ENCODE measurements at places on chromosomes 5 and 9.

DNA sequence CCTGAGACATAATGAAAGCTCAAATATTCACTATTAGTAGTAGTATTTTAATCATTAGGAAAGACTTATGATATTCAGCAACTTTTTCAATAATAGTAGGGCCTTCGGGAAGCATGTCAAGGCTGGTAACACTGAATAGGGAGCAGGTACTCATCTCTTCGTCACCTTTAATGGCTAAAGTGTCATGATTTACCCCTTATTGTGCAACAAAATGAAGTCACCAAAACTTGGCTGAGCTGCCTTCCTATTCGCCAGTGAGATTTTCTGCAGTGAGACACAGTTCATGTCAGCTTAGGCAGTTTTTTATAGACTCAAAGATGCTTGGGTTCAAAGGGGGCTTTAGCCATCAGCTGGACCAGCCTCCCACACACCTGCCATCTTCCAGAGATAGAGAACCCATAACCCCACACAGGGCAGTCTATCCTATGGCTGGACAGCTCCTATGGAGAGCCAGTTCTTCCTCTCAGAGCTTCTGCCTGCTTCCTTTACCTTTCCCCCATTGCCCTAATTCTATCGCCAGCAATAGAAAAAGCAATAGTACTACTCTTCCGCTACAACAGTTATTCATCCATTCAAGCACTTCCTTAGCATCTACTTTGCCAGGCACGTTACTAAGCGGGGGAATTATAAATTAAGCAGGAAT is 2.3 kb upstream of the CPLX2 start:
- DNase-seq: no peak

DNA sequence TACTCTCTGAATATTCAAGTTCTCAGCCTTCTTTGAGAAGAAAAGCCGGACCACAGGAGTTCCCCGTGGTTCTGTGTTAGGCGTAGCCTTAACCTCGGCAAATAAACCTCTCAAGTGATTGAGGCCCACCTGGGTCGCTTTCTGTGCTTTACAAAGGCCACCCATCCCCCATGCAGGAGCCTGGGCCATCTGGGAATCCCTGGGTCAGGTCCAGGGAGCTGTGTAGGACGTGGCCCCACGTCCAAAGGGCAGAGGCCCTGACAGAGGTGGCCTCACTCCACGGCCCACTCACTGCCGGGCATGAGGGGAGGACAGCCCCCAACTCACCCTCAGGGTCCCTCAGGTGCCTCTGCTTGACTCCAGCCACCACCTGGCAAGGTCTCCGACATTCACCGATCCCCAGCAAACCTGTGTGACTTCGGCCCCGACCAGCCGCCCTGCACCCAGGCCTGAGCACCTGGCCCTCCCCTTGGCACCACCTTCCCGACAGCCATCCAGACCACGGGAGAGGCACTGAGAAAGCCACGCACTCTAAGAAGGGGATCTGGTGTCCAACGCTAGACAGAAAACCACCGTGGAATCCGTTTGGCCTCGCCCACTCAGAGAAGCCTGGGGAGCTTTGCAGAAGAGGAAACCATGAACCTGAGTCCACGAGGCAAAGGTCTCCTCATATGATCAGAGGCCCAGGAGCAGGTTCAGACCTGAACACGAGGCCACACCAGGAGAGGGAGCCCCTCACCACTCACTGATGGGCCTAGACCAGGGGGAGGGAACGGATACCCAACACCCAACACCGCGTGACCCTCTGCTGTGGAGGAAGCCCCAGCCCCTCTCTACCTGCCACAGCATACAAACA is 4.5 kb downstream of the SLC12A7 start:
- DNase-seq: no peak

DNA sequence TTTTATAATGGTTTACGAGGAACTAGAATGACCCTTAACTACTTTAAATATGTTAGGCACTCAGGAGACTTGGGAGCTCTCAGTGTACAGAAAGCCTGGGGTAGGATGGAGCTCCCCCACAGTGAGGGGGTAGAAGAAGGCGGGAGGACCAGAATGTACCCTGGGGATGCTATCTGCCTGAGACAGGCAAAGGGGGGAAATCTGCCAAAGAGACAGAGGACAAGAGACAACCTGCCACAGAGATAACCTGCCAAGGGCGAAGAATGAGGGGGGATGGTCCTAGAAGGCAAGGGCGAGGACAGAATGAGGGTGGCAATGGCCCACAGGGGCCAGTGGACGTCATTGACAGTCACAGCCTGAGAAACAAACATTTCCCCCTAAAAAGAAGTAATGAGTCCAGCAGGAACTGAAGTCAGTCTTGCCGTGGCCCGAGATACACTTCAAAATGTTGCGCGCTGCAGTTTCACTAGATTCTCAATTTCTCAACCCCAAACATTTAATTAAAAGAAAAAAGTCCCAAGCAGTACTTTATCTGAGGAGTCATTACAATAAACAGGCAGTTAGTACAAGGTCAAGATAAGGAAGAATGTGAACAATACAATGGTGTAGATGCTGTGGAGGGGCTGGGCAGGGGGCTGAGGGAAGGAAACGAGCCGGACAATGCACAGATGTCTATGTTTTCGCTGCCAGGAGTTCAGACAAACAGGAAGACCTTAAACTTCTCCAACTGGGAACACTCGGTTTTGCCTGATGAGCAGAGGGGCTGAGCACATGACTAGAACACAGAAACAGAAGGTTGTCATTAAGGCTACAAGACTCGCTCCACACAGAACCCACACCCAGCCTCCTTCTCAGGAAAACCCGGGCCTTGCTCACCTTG is 125.0 kb downstream of the LHFPL2 start:
- no peak for DNase-seq

GRCh38 chr9:70510157-70510770 is 95.8 kb upstream of the KLF9 start:
- no peak for DNase-seq

- DNase-seq: no peak
These were observed 289.7 kb downstream of the MRPS30 start for GRCh38 chr5:45098483-45098882.

DNA sequence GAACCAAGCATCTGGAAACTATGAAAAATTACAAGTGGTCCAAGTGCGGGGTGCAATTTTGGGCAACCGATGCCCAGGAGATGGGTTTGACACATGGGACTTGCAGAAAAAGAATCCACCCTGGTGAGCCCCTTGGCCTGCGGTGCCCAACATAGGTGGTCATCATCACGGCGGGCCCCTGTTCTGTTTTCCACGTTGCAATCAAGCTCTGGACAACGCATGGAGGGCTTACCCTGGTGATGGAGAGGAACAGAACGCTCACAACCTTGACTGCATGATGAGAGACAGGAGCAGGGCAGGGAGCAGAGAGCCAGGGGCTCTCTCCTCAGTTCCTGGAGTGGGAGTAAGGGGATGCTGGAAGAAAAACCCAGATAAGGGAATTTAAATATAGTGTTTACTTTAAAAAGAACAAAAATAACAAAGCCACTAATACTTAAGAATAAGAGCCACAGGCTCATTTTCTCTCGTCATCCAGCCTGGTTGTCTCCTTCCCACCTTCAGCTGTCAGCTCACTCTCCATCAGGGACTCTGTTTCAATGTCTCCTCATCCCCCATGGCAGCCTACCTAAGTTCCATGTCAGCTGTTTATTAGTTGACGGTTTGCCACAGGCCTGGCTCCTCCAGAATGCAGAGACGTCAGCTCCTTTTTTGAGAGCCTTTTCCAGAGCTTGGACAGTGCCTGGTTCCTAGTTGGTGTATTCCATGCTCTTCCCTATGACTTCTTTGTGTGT is 172.1 kb downstream of the GADD45G start:
- no peak for DNase-seq

GRCh38 chr5:172453986-172454357 is 353 bp downstream of the SH3PXD2B start:
- no peak for DNase-seq

DNA sequence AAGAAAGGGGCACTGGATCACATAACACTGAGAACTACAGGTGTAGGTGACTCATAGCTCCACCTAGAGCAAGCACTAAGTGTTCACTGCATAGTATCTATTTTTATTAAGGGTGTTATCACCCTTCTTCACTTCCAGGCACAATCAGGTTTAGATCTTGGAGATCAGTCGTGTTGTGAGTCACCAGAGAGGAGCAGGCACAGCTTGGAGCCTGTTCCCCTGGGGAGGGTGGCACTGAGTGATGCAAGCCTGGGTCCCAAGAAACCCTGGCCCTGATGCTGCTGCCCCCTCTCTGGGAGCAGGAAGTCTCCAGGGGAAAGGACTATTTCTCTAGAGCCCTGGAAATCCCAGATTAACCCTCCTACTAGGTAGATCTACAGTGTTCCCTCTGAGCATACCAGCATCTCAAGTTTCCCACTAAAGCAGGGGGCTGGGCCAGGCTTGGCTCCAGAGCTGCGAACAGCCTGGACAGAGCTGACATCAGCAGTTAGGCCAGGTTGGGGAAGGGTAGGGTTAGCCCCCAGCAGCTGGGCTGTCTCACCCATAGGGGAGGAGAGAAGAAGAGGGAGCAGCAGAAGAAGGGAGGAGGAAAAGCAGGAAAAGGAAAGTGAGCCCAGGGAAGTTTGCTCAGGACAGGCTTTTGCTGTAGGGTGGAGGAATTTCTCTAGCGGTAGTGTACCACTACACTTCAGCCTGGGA is 28.1 kb upstream of the SPINK4 start:
- DNase-seq: no peak

DNA sequence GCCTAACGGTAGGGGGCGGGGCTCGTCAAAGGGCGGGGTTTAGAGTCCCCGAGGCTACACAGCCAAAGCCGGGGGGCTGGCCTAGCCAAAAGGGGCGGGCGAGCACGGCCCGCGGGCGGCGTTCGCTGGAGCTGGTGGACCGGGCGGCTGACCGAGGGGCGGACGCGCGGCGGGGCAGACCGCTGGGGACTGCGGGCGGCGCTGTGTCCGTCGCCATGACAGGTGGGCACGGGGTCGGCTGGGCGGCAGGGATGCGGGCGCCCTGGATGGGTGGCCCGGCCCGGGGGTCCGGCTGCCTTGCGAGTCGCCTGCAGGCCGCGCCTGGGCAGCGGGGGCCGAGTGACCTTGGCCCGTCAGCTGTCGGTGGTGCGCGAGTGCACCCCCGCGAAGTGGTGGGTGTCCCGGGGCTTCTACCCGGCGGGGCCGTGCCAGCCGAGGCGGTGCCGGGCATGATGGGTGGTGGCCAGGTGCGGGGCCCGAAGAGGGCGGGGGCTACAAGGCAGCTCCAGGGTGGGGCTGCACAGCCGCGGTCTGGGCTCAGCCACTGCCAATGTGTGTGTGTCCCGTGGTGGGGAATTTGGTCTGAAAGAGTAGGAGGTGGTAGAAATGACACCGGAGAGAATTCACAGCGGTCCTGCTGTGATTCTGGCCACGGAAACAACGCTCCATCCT is at the start of gene CARD19:
Gene CARD19, plus strand, starts transcription at position 87 of the 672 bp plus-strand sequence. Its CDS starts 129 bp downstream, at position 216.
- peak; percentile 59 for DNase-seq

GRCh38 chr5:179343719-179344430 is 1.4 kb downstream of the ADAMTS2 start:
- no peak for DNase-seq

- DNase-seq: no peak
These were observed 75.2 kb downstream of the FCHO2 start for GRCh38 chr5:73030995-73031394.

GRCh38 chr9:17900606-17901005 is 321.7 kb downstream of the SH3GL2 start:
- DNase-seq: no peak

DNA sequence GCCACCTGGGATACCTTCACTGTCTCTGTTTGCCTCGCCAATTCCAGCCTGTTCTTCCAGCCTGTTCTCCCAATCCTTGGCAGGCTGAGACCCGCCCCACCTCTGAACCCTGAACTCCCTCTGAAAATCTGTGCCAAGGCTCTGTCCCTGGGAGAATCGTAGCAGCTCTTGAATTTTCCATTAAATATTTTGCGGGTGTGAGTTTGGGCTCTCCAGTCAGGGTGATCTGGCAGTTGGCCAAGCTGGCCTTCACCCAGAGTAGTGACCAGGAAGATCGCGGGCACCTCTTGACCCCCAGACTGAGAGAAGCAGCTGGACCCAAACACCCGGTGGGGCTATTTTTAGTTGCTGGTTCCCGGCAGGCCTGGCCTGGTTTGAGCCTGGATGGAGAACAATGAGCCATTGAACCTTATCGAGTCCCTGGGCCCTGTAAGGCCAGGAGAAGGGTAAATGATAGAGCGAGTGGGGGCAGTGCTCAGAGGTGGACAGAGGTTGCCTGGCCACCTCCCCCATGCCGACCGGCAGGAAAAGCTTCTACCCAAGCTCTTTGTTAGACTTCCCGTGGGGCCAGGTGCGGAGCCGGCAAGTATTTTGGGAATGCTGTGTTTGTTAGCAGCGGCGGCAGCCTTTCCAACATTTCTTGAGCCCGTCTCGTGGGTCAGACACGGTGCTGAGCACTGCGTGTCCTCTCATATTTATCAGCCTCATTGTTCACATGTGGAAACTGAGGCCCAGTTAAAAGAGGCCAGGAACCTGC is 146.2 kb downstream of the RGS3 start:
- DNase-seq: no peak

- DNase-seq: no peak
These were observed 90.6 kb downstream of the PHF2 start for GRCh38 chr9:93667006-93667405.

DNA sequence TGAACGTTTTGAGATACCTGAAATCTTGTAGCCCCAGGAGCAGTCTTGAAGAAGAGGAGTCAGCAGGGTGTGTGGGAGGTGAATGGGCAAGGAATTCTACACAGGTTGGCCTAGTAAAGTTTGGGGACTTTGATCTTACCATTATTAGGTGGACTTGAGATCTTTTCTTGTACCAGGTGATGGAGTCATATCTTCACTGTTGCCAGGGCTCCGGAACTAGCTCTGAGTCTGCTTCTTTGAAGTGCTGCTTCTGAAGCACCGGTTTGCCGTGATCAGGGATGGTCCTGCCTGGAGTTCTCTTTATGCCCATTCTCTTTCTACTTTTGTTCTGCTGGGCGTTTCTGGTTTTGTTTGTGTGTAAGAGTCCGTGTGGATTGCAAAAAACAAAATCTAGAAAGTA is 27.4 kb downstream of the RCL1 start:
- no peak for DNase-seq

GRCh38 chr5:56807679-56808078 is 7.7 kb upstream of the MAP3K1 start:
- no peak for DNase-seq

- DNase-seq: no peak
These were observed 977 bp downstream of the MGAT4B start for GRCh38 chr5:179805529-179806249.

- no peak for DNase-seq
These were observed 201.1 kb upstream of the MVB12B start for GRCh38 chr9:126125577-126125976.
